ENCODE measurements at places on chromosomes 1 and 21.
A peak's percentile ranks its signal among the peaks of the same experiment; 100 is the strongest.

GRCh38 chr1:236099355-236099974 lies 34.6 kb upstream of the NID1 start:
- DNase-seq, result no peak

- DNase-seq, result no peak
Observed at GRCh38 chr1:202150602-202151001, 6.1 kb upstream of the ARL8A start.

GRCh38 chr21:33712022-33712803 lies 69.9 kb downstream of the ITSN1 start:
- DNase-seq, result peak; percentile 53

DNA sequence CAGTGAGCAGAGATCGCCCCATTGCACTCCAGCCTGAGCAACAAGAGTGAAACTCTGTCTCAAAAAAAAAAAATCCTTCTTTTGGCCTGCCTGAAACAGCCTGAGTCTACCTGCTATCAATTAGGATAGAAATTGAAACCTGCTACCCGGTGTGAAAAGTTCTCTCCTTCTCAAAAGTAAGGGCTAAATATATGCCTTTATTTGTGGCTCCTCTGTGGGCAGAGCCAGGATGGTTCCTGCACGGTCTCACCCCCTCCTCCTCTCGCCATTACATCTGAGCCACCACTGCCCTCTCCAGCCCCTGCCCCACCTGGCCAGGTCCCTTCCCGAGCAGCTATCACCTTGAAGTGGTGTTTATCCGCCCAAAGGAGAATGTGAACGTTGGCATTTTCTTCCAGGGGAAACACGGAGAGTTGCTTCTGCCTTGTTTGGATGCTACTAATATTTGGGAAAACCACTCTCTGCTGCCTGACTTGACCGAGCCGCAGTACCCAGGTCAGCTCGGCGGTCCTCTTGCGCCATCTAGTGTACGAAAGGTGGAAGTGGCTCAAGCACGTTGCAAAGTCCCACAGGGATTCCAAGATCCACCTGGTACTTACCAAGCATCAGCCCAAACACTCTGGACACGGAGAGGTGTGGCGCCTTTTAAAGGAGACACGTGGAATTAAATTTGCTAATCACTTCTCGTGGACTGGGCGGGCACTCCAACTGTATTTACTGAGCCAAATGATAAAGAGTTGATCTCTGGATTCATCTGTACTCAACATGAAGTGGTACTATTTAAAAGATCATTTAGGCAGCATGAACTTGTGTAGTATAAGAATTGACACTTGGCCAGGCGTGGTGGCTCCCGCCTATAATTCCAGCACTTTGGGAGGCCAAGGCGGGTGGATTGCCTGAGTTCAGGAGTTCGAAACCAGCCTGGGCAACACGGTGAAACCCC lies 31.9 kb downstream of the SETD4 start:
- peak; percentile 88 for DNase-seq

GRCh38 chr1:223774134-223774814 lies 61.9 kb downstream of the CAPN2 start:
- no peak for DNase-seq

- no peak for DNase-seq
Observed at GRCh38 chr1:245933431-245934045, 573.5 kb downstream of the SMYD3 start.

GRCh38 chr1:220884109-220884980 lies 5.1 kb downstream of the HLX start:
- peak; percentile 89 for DNase-seq

GRCh38 chr1:207459008-207459407 lies 4.9 kb downstream of the CR2 start:
- no peak for DNase-seq

GRCh38 chr1:209215826-209216225 lies 367.7 kb upstream of the CAMK1G start:
- DNase-seq, result no peak

All from H7 (cell line).